Activated CD4-positive, alpha-beta T cell treated with anti-CD3 and anti-CD28 coated beads, Interleukin-2, amount 50 U/mL, for 16 hours (primary cell): ENCODE measurements at places on chromosomes 7 and 10.

GRCh38 chr7:148238761-148239325 lies 351.7 kb upstream of the C7orf33 start:
- DNase-seq = no peak

GRCh38 chr10:59625721-59626522 lies 83.7 kb downstream of the SLC16A9 start:
- peak; percentile 76 for DNase-seq

- DNase-seq = no peak
These were observed 63.0 kb downstream of the CUL1 start for GRCh38 chr7:148761499-148762278.

GRCh38 chr7:141974831-141975230 lies 1.3 kb upstream of the TAS2R38 start:
- DNase-seq = peak; percentile 5

DNA sequence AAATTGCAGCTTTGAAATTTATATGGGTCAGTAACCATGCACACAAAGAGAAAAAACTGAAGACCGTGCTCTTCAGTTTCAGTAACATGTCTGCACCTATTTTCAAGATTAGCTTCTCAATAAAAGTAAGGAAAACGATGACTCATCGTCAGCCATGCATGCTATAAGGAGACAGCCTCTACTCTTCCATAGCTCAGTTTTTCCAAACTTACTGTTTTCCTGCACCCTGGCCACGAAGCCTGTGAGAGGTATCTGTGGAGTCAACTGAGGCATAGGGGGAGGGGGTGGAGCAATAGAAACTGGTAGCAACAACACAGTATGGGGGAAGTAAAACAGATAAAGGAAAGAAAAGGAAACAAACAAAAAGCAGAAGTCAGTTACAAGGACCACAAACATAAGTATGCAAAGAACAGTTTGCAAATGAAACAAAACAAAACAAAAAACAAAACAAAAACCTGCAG lies 58.0 kb downstream of the PDSS1 start:
- DNase-seq = no peak

DNA sequence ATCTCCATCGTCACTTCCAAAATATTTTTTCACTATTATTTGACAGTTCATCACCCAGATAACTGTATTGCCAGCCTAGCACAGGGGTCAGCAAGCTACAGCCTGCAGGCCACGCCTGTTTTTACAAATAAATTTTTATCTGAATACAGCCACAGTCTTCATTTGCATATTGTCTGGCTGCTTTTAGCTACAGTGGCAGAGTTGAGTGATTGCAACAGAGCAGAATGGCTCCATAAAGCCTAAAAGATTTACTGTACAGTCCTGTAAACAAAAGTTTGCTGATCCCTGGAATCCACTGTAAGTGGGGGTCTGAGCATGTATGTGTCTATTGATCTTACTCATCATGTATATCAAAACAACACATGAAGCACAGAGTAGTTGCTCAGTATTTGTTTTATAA lies 45.9 kb upstream of the GNAI1 start:
- no peak for DNase-seq

- DNase-seq = peak; percentile 74
These were observed 2.0 kb upstream of the HEPACAM2 start for GRCh38 chr7:93228302-93228701.

DNA sequence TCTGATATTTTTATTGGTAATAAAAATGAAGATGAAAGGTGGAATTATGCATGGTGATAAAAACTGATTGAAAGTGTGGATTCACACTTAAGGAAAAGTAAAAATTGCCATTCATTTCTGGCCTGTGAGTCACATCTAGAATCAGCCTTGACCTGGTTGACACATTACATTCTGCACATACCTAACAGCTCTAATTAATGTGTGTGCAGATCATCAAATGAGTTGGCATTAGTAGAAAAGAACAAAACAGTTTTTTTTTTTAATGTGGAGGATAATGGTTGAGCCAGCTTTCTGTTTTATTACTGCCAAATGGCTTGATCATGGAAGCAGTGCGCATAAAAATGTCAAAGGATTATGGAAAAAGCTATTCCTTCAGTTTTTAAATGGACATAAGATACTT lies 142.6 kb upstream of the TMEM196 start:
- DNase-seq = peak; percentile 14

- no peak for DNase-seq
These were observed 96.1 kb downstream of the ATE1 start for GRCh38 chr10:121831777-121832176.

DNA sequence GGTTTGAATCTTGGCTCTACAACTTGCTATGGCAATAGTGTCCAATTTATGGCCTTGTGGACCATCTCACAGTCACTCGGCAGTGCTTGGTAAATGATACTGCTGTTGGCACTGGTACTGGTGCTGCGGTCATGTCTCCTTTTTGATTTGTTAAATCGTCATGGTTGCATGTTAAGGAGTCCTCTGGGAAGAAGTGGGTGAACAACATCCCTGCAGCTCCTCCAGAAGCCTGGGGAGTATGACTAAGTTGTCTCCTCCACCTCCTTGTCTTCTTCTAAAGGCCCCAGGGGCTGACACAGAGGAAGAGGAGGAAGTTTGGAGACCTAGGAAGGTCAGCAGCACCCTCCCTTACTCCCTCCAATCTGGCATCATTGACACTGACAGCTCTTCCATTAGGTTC lies 8.5 kb downstream of the ITPRIP start:
- no peak for DNase-seq
